K562 (cell line): ENCODE measurements at places on chromosomes 1 and 21.

DNA sequence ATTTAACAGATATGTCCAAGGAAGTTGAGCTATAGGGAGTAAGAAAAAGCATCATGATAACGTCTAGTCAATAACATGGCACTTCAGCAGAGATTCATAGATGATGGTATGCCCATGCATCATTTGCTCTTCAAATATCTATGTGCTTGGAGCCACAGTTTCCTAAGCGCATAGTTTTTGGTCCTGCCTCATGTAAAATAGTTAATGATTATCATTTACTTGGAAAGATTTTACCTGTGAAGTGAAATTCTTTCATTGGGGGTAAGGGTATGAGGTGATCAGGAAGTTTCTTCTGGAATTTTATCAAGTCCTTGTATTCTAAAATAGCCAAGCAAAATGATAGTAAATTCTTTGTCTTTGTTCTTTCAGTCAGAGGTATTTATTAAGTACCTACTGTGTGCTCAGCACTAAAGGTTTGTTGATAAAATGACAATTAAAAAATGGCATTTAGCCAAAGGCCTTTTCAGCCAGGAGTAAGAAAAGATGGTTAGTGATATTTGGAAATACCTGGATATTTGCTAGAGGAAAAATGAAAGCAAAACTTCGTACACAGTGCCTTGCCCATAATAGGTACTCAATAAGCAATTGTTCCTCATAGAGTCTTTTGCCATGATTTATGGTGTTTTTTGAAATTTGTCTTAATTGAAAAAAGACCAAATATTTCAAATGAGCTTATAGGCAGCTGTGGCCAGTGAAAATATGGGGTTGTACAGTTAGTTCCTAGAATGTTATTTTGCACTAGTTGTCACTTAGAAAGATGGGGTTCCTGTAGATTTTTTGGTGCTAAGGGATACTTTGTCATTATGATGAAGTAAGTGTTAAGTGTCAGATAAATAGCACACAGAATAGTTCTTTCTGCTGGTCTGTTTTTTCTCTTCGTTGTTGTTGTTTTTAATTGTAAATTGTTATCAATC, 13.1 kb downstream of the PDIK1L start:
- no peak for DNase-seq

- DNase-seq = peak; percentile 64
These were observed 41.6 kb upstream of the MTR start for GRCh38 chr1:236753516-236753915.

GRCh38 chr1:192918259-192918658, 109.4 kb downstream of the RGS2 start:
- no peak for DNase-seq

DNA sequence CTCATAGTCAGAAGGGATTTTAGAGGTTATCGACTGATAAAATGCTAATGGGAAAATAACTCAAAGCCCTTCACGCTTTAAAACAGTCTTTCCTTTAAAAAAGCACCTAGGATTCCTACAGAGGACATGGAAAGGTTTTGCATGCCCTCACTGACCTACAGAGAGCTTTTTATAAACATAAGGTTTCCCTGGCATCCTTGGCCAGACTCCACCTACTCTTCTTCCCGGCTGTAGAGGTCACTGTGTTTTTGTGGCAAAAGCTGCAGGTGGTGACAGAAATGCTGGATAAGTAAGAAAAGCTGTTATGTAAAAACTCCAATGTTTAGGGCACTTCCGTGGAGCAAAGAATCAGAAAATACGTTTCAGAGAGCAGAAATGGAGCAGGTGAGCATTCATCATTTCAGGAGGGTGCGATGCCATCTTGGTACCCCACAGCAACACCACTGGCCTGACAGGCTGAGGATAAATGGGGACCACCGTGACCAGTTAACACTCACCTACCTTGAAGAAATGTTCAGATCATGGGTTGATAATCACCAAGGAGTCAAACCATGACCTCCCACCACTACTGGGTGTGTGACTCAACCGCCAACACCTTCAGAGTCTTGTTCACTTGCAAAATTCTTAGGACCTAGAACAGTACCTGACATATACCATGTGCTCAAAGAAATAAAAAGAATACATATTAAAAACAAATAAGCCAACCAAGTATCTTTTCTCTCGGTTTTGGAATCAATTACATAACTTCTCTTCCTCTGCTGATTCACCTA, 46.6 kb downstream of the SSBP3 start:
- DNase-seq = no peak

- no peak for DNase-seq
These were observed 2.2 kb upstream of the CDC42BPA start for GRCh38 chr1:227320476-227320875.

DNA sequence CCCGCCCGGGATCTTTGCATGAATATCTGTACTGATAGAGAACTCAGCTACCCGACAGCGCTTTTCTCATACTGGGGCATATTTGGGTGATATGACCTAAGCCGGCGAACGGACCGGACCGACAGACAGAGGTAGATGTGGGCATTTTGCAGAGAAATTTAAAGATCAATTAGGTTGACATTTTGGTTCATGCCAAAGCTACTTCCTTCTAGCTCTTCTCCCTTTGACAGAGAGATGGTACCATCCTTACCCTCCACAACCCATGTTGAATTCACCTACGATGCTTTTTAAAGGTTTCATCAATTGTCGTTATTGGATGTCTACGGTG, 459 bp downstream of the ARV1 start:
- no peak for DNase-seq

DNA sequence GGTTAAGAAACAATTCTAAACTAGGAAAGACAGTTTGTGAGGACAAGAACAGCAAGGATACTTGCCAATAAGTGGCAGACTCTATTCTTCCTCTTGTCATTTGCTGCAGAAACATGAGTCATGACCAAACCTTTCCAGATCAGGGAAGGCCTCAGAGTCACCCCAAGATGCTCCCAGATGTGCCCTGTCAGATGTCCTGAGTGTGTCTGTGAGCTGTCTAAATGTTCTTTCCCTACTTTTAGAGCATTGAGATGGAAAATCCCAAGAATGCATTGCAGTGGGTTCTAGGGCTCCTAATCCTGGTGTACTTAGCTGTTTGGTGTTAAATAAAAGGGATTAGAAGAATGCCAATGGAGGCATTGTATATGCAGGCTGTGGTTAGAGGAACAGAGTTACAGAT, 57.5 kb upstream of the KIAA0040 start:
- DNase-seq = no peak

DNA sequence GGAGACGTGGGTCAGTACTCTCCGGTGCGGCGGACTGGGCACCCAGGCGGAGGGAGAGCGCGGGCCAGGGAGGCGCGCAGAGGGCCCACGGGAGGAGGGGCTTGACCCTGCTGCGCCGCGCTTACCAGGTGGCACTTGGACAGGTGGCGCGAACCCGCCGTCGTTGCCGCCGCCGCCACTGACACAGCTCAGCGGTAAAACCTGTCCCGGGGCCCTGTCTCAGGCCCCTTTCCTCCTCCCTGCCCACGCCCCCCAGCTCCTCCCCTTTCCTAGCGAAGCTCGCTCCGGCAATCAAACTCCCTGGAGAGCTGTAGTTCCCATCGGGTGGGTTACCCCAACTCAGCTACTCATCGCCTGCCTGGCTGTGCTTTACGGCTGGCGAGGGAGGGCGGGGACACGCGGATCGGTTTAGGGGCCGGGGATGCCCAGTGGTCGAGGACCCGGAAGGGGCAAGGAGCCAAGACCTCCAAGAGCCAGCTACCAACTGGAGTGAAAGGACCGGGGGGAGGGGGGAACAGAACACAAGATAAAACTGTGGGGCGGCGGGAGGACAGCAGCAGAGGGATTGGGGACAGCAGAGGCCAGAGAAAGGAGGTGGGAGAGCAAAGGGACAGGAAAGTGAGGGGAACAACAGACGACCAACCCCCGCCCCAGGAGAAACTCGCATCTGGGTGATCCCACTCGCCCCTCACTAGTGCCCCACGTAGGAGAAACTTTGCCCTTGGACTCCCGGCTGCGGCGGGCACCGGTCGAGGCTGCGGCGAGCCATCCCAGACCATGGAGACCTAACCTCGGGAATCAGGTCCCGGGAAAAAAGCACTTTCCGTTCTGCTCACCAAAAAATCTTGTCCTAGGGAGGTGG, 2.9 kb downstream of the GFI1 start:
- DNase-seq = no peak

GRCh38 chr1:152725261-152725660, 17.3 kb downstream of the LCE4A start:
- no peak for DNase-seq

GRCh38 chr1:67815303-67816094, 17.8 kb downstream of the GNG12 start:
- DNase-seq = no peak

DNA sequence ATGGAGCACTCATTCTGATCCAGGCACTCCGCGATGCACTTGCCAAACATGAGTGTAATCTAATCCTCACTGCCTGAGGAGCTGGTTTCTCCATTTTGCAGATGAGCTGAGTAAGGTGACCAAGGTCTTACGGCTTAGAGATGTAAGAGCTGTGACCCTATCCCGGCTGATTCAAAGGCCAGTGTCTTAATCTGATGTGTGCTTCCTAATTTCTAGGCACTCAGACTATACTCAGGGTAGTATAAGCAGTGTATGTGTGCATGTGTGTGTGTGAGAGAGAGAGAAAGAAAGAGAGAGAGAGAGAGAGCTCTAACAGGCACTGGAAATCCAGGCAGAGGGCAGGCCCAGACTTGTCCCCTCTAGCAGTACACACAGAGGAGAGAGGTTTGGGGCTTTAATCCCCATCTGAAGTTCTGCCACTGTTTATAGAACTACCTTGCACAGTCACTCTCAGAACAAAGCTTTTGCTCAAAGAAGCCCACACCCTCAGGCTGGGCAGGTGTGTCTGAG, 188.2 kb downstream of the ZBTB18 start:
- DNase-seq = no peak

DNA sequence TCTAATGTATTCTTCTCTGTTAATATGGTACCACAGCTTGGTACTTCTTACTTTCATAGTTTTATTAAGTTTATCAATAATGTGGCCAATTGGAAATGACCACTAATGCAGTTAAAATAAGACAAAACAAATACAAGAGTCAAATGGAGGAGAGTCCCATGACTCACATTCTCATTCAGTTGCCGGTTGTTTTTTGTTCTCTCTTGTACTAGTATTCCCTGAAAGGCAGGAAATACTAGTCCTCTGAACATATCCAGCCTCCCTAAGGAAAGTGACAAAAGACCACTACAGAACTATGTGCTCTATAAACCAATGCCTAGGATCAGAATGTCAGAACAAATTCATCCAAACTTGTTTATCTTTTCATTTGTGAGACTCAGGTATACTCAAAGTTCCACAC, 165.2 kb upstream of the SAMSN1 start:
- DNase-seq = no peak

DNA sequence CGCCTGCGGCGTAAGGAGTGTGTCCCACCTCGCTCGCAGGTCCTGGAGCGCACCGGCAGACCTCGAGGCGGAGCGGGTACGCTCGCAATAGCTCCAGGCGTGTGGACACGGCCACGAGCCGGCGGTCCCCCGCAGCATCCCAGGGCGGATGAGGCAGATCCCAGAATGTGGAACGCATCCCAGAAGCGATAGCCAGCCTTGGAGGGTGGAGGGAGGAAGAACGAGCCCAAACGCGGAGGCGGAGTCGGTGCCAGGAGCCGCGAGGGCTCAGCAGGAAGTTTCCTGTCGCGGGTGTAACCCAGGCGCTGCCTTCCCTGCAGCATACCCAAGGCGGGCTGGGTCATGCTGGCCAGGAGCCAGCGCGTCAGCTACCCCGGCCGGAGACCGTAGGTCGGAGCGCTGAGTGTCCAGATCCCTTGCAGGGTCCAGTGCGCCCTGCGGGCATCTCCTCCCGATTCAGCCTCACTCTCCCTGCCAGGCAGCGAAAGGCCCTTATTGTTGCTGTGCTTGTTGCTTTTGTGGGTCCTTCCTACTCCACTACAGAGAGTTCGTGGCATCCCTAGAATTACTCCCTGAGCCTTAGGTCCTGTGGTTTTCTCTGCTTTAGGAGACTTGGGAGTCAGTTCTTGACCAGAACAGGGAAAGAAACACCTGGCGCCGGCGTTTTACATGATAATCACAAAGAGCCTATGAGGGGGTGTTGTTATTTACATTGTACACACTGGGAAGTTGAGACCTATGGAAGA, 27.7 kb downstream of the STYXL2 start:
- no peak for DNase-seq

DNA sequence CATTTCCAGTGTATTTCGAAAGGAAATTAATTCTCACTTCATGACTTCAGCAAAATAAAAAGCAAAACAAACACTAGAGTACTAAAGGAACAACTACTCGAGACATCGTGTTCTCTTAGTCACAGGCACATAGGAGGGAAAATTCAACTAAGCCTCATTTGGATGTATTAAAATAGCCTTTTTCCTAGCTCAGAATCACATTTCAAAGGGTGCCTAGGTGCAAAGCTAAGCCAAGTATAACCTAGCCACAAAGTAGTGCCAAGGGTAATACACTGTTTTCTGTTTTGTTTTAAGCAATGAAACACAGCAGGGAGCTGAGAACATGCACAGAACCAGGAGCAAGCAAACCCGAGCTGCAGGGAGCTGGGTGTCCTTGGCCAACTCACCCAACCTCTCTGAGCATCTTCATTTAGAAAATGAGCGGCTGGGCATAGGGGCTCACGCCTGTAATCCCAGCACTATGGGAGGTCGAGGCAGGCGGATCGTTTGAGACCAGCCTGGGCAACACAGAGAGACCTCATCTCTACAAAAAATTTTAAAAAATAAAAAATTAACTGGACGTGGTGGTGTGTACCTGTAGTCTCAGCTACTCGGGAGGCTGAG, 26.6 kb upstream of the ACBD6 start:
- no peak for DNase-seq

DNA sequence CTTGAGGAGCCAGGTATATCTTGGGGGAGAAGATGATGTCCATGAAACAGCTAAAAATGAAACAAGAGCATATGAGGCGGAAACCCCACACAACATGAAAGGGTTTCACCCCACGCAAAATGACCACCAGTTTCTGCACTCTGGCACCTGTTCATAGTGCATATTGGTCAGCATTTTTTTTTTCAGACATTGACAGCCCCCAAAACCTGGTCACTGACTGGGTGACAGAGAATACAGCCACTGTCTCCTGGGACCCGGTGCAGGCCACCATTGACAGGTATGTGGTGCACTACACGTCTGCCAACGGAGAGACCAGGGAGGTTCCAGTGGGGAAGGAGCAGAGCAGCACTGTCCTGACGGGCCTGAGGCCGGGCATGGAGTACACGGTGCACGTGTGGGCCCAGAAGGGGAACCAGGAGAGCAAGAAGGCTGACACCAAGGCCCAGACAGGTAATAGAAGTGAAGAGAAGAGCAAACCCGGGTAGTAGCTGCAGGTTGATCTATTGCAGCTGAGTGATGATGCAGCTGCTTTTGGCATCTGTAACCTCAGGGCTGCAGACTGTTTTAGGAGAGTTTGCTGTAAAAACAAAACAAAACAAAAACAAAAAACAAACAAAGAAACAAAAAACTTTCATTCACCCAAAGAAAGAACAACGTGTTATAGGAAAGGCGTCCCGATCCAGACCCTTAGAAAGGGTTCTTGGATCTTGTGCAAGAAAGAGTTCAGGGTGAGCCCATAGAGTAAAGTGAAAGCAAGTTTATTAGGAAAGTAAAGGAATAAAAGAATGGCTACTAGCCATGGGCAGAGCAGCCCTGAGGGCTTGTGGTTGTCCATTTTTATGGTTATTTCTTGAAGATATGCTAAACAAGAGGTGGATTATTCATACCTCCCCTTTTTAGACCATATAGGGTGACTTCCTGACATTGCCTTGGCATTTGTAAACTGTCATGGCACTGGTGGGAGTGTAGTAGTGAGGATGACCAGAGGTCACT, 51.0 kb downstream of the TNN start:
- DNase-seq = no peak

- no peak for DNase-seq
These were observed 13.9 kb downstream of the LEMD1 start for GRCh38 chr1:205407970-205408369.
